DMS79 (cell line): ENCODE measurements at places on chromosomes 1 and 21.
A peak's percentile ranks its signal among the peaks of the same experiment; 100 is the strongest.

DNA sequence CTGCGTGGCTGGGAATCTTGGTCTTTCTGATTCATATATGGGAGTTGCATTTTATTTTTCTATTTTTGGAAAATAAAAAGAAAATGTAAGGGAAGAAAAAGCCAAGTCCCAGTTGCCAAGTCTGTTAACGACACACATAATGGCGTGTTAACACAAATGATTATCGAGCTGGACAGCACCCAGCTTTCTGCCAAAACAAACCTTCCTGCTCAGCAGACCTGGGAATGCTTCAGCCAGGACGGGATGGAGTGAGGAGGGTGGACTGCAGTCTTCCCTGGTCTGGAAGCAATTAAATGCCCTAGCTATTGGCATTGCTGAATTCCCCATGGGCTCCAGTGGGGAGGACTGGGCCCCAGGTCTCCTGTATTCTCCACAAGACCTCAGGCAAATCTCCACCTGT is 184.2 kb upstream of the USP24 start:
- DNase-seq, result no peak

DNA sequence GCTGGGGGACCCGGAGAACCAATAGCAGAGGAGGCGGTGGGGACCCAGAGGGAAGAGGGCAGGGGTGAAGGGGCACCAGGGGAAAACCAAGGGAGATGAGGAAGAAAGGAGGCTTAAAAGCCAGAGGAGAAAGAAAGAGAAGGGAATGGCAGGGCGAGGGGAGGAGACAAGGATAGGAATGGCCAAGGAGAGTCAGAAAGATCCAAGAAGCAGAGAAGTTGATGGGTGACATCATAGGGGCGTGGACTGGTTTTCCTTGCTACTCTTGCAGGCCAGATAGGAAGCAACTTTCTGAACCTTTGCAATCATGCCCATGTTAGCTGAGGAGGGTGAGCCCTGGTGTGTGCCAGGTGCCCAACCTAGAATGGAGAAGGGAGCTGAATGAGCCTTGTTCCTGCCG is 5.4 kb downstream of the NPR1 start:
- no peak for DNase-seq

- no peak for DNase-seq
Measured at GRCh38 chr1:245046315-245046714, 108.5 kb upstream of the KIF26B start.

GRCh38 chr1:216833509-216833908 is 110.3 kb upstream of the ESRRG start:
- DNase-seq, result no peak

DNA sequence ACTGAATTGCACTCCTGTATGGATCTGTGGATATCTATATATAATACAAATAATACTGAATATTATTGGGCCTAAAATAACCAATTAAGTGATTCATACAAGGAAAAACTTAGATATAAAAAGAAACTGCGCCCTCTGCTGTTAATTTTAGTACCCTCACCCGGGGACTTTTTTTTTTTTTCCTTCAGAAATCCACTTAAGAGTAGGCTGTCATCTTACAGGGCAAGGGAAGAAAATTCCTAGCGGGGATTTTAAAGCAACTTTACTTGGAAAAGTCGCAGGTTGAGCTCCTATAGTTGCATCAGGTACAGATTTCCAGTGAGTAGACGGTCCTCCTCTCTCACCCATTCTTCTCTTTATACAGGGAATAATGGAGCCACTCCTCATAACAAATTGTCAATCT is 1.3 kb downstream of the NTNG1 start:
- DNase-seq, result peak; percentile 33

- DNase-seq, result no peak
Measured at GRCh38 chr1:154839691-154840090, 30.4 kb downstream of the KCNN3 start.

DNA sequence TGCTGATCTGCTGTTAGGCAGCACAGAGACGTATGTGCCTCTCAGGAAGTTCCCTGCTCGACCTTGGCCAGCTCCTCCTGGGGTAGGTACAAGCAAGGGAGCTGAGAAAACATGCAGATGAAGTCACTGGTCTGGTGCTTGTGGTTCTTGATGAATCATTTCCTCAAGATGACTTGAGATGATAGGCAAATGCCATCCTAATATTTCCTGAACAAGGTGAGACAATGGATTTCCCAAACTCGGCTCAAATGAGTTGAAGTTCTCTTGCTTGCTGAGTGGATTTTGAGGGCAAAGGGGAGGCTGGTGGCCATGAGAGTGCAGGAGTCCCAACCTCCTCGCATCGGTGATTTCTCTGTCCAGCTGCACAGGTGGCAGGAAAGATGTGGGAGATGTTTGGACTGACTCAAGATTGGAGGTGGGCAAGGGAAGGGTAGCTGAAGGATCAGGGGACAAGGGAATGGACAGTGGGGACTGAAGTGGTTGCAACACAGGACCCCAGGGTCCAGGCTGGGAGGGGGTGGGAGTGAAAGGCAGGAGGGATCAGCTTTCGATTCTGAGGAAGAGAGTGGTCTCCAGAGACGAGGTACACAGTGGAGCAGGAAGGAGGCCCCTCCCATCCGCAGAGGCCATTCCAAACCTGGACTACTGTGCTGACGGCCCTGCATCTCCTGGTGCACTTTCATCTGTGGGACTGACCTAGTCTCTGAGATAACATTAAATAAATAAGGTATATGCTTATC is 63.9 kb downstream of the CAPN2 start:
- DNase-seq, result no peak

DNA sequence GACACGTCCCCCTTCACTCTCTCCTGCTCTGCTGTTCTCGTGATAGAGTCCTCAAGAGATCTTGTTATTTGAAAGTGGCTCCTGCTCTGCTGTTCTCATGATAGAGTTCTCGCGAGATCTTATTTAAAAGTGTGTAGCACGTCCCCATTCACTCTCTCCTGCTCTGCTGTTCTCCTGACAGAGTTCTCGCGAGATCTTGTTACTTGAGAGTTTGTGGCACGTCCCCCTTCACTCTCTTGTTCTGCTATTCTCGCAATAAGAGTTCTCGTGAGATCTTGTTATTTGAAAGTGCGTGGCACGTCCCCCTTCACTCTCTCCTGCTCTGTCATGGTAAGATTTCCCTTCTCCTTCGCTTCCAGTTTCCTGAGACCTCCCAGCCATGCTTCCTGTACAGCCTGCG is 47.9 kb downstream of the SMYD3 start:
- DNase-seq, result no peak

DNA sequence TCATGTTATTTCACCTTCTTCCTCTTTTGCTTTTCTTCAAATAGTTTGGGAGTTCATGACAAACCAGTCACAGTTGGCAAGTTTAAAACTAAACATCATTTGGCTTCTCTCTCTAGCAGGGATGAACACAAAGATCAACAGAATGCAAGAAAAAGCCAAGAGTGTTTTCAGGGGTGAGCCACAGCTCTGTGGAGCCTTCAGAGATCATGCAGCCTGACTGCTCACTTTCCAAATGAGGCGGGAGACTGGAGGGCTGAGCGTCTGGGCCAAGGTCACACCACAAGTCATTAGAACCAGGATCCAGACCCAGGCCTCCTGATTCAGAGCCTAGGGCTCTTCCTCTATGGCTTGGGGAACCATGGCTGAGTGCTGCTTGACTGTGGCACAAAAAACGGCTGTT is 2.7 kb downstream of the DPT start:
- no peak for DNase-seq

- DNase-seq, result no peak
Measured at GRCh38 chr1:41493117-41493536, 8.6 kb upstream of the EDN2 start.

- DNase-seq, result no peak
Measured at GRCh38 chr1:86154571-86155050, 2.0 kb downstream of the COL24A1 start.

GRCh38 chr1:220421508-220421907 is 106.4 kb upstream of the MARK1 start:
- DNase-seq, result no peak
